ENCODE measurements at places on chromosomes 11 and 22. TPM values are rescaled to one million over a fixed set of nuclear protein-coding genes. Genes with fewer than 3 reads are reported as not detected.

- DNase-seq: no peak
- no peak overlapping the region for H3K4me3 ChIP-seq
- peaks cover 21% of the 10 kb centered on the region for H3K4me1 ChIP-seq
- no peaks in the 10 kb centered on the region for H3K27me3 ChIP-seq
Measured at GRCh38 chr11:65390996-65391395, 4.6 kb downstream of the FRMD8 start.

Gene SUSD2
- 2.3 TPM for total RNA-seq

GRCh38 chr11:118126082-118126838, 26.4 kb downstream of the SCN4B start:
- no peaks in the 10 kb centered on the region for H3K27me3 ChIP-seq
- H3K27ac ChIP-seq: no peak overlapping the region
- no peaks in the 10 kb centered on the region for H3K4me1 ChIP-seq
- no peak for DNase-seq
- H3K4me3 ChIP-seq: no peak overlapping the region

DNA sequence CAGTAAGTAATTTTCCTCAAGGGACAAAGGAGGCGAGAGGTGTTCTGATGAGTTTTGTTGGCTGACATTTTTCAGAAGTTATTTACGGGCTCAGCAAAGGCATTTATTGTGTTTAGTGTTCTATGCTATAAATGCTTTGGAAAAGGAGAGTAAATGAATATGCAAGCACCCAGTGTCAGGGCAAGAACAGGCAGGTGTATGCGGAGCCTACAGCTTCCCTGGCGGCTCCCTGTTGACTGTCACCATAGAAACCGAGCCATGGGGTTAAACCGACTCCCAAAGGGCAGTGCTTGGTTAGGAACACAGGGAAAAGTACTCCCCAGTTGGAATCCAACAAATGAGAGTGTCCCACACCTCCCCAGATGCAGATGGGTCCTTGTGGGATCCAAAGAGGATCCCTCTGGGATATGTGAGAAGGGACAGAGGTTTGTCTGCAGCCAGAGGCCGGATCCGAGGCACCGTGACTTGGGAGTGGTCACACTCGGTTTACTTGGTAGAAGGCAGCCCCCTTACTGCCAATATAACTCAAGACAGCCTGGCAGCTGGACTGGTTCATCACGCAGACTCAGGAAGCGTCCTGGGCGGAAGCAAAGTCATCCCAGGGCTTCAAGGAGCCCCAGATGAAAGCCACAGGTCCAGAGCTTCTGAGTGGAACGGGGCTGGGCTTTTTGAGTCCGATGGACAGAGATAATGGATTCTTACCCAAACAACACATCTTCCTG, 329.7 kb downstream of the CTTN start:
- no peak overlapping the region for H3K27ac ChIP-seq
- no peak overlapping the region for H3K4me3 ChIP-seq
- no peak for DNase-seq
- H3K27me3 ChIP-seq: no peaks in the 10 kb centered on the region

Gene MS4A12
- total RNA-seq: not detected

Gene MED19
- total RNA-seq: 8.5 TPM

DNA sequence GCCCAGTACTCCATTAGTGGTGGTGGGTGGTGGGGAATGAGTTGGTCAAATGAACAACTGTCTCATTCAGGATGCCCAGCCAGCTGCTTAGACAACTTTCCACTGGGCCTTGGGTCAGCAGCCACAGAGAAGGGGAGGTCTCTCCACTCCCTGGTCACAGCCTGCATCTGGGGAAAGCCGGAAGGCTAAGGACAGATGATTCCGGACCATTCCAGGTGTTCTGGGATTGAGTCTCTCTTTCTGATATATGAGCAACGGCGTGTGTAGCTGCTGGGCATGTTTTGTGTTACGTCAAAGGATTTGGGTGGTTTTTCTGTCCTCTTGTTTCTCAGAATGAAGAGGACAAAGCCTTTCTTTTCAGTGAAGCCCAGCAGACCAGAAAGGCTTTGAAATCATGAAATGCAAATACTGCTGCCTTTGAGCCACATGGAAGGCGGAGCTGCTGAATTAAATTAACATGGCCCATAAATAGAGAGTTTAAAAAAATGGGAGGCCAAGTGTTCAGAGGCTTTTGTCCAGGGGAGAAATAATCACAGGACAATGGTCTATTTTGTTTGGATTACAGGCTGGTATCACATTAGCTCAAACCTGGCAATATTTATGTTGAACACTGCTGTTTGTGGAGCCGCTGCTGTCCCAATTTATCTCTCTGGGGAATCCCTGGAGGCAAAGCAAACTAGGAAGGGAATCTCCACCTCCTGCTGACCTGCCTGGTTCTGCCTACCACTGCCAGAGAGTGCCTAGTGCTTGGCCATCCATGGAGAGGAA, 234.4 kb upstream of the E2F8 start:
- no peak overlapping the region for H3K27ac ChIP-seq
- no peaks in the 10 kb centered on the region for H3K27me3 ChIP-seq
- no peaks in the 10 kb centered on the region for H3K4me1 ChIP-seq
- H3K36me3 ChIP-seq: no peaks in the 10 kb centered on the region
- no peak overlapping the region for H3K4me3 ChIP-seq

- no peaks in the 10 kb centered on the region for H3K36me3 ChIP-seq
- H3K4me3 ChIP-seq: no peak overlapping the region
- no peak overlapping the region for H3K27ac ChIP-seq
- DNase-seq: no peak
Measured at GRCh38 chr11:116596346-116597260, 176.2 kb downstream of the BUD13 start.

GRCh38 chr11:38687008-38687407, 2089.0 kb upstream of the RAG2 start:
- H3K27ac ChIP-seq: no peak overlapping the region
- no peaks in the 10 kb centered on the region for H3K4me1 ChIP-seq
- H3K27me3 ChIP-seq: no peaks in the 10 kb centered on the region
- no peak for DNase-seq

DNA sequence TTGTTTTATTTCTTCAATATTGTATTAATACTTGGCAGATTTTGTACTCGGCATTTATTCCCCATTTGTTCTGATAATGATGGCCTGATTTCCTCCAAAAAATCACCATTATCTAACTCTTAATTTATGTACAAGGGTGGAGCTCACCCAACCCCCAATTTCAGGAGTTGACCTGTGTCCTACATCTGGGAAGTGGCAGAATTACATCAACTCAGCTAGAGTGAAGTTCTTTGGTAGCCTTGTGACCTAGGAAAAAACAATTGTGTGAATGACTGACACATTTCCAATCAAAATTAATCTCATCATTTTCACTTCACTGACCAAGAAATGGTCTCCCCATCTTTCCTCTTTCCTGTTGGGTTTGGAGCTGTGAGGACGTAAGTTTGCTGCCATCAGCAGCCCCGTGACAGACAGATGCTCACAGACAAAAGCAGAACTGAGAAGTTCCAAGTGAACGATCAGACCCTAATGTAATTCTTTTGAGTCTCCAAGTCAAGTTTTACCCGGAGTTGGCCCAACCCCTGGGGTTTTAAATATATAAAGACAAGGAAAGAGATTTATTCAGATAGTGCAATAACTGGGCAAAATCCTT, 16.6 kb upstream of the MS4A6E start:
- no peaks in the 10 kb centered on the region for H3K4me1 ChIP-seq
- H3K4me3 ChIP-seq: no peak overlapping the region
- no peaks in the 10 kb centered on the region for H3K36me3 ChIP-seq
- H3K27ac ChIP-seq: no peak overlapping the region

DNA sequence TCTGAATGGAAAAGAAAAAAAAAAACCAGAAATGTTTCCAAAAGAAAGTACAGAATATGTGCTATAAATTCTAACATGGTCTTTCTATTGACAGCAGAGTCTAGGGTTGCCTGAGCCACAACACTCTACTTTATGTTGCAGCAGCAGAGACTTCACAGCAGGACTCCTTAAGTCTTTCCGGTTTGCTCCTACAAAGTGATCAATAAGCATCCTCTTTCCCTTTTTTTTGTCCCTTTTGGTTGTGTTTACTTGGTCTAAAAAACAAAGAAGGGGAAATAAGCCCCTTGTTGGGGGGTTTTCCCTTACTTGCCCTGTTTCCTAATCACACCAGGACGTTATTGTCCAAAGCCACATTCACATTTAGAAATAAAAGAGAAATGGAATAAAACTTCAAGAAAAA, 163.1 kb upstream of the MPPED2 start:
- H3K27me3 ChIP-seq: no peaks in the 10 kb centered on the region
- DNase-seq: no peak
- no peaks in the 10 kb centered on the region for H3K36me3 ChIP-seq
- no peak overlapping the region for H3K4me3 ChIP-seq
- H3K27ac ChIP-seq: no peak overlapping the region

DNA sequence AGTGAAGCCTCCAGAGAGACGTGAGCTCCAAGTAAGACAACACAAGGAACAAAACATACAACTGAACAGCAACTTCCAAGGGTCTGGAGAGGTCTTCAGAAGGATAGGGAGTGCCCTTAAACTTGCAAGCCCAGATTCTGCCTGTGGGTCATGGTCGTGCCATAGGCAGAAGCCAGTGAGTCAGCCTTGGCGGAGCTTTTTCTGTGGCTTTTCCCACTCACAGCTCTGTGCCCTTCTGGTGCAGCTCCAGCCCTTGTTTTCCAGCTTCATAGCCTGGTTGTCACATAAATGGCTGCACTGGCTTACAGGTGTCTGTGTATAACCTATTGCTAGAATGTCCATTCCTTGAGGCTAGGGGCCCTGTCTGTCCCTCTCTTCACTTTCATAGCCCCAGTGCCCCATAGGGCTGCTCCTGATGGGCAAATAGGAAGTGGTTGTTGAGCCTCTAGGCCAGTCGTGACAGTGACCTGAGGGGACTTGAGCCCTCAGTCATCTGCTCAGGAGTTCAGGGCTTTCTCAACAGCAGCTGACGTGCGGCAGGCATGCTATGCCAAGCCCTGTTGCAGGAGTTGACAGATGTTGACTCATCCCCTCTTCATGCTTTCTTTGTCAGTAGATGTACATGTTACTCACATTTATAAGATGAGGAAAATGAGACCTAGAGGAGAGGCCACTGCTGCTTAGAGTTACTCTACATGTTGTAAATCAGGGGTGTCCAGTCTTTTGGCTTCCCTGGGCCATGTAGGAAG, 7.4 kb downstream of the MED15 start:
- no peak overlapping the region for H3K4me3 ChIP-seq
- no peak overlapping the region for H3K27ac ChIP-seq
- peaks cover 18% of the 10 kb centered on the region for H3K4me1 ChIP-seq
- peak; percentile 31 for DNase-seq
- H3K36me3 ChIP-seq: no peaks in the 10 kb centered on the region

DNA sequence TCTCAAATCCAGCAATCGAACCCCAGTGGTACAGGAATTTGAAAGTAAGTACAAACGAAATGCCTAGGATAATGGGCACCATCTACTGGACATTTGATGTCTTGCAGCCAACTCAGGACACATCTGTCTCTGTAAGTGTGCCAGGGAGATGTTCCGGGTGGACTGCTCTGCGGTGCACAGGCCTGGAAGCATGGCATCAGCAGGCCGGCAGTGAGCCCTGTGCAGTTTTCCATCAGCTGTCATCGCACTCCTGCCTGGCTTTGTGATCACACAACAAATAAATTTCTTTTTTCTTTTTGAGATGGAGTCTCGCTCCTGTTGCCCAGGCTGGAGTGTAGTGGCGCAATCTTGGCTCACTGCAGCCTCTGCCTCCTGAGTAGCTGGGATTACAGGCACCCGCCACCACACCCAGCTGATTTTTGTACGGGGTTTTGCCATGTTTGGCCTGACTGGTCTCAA, 71.0 kb downstream of the JAM3 start:
- H3K36me3 ChIP-seq: no peaks in the 10 kb centered on the region
- H3K27ac ChIP-seq: peak overlapping the region; percentile 84
- peak; percentile 64 for DNase-seq
- H3K4me3 ChIP-seq: no peak overlapping the region
- no peaks in the 10 kb centered on the region for H3K27me3 ChIP-seq
- no peaks in the 10 kb centered on the region for H3K4me1 ChIP-seq

Gene EHF
- 98.7 TPM for total RNA-seq

DNA sequence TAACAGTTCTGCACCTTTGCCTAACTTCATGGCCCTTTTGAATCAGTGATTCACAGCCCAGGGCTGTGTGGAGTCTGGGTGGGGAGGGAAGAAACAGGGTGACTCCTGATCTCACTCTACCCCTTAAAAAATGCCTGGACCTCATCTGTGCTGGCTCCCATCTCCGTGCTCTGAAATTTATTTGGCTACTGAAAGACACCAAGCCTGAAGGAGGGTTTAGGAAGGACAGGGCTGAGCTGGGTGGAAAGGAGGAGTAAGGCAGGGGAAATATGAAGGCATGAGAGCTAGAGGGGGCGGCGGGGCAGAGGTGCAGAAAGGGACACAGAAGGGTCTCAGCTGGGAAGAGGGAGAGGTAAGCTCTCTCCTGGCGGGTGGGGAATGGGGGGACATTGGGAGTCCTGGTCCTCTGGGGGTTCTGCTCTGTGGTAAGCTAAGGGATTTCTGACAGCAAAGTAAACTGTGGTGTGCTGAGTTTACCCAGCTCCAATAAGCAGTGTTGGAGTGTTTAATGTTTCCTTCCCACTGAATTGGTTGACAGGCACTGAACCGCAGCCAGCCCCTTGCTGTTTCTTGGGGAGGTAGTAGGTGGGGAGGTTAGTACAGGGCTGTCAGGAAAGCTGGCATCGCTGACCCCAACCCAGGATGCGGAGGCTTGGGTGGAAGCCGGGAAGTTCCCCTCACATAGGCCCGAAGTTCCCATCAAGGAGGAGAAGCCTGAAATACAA, 71.1 kb downstream of the RPUSD4 start:
- H3K4me3 ChIP-seq: no peak overlapping the region
- no peaks in the 10 kb centered on the region for H3K36me3 ChIP-seq
- no peaks in the 10 kb centered on the region for H3K27me3 ChIP-seq
- peaks cover 20% of the 10 kb centered on the region for H3K4me1 ChIP-seq
- peak overlapping the region; percentile 73 for H3K27ac ChIP-seq
- DNase-seq: no peak

Gene LGALS12
- not detected for total RNA-seq
